ENCODE measurements at places on chromosomes 3 and 15. TPM values are rescaled to one million over a fixed set of nuclear protein-coding genes. Genes with fewer than 3 reads are reported as not detected.

Gene CAND2
- 0.22 TPM for total RNA-seq

Gene RPP25
- 4.3 TPM for total RNA-seq

Gene TPRG1
- total RNA-seq, result not detected

GRCh38 chr15:47945872-47946650 lies 174.7 kb upstream of the SLC24A5 start:
- no peak for DNase-seq

DNA sequence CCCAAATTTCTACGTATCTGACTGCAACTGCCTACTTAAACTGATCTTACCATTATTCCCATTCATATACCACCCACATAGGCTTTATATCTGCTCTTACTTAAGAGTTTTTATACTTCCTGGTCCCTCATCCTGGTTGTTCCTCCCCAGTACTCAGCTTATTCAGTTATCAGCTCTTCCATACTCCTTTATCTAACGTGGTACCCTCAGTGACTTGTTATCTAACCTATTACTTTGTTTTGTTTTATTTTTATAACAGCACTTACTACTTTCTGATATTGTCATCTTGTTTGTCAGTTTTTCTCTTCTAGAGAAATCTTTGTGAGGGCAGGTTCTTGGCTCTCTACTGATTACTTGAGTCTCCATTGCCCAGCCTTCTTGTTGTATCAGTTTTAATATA lies 100.6 kb downstream of the ZNF609 start:
- no peak for DNase-seq

DNA sequence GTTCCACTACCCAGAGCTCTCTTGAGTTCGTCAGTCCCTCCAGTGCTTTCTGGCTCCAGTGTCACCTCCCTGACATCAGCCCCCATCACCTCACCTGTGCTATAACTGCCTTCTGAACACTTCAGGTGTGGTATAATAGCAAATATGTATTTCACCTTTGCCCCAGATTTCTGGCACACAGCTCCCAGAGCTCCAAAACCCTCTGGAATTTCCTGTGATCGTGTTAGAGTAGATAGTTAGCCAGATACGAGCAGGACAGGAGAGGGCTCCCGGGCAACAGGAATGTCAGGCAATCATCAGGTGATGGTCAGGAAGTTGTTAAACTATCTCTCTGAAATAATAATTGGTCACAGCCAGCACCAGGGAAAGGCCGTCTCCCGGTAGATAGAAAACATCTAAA lies 22.6 kb upstream of the LIMD1 start:
- DNase-seq, result no peak

DNA sequence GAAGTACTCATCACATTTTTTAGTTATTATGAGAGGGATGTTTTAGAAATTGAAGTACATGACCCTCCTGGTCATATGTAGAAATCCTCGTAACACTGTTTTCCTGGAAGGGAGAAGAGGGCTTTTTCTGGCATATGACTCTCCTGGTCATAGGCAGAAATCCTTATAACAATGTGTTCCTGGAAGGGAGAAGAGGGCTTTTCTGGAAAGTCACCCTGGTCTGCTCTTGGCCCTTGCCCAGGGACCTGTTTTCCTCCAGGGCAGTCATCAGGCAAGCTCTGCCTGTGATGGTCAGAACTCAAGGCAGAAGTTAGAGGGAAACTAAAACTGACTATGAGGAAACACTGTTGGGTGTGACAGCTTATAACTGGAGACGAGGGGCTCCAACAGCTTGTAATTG lies 27.7 kb downstream of the LAMP3 start:
- DNase-seq, result no peak

- DNase-seq, result no peak
Measured at GRCh38 chr3:109685084-109686079, 348.0 kb upstream of the DPPA4 start.

- no peak for DNase-seq
Measured at GRCh38 chr15:29018120-29018805, 132.5 kb downstream of the APBA2 start.

DNA sequence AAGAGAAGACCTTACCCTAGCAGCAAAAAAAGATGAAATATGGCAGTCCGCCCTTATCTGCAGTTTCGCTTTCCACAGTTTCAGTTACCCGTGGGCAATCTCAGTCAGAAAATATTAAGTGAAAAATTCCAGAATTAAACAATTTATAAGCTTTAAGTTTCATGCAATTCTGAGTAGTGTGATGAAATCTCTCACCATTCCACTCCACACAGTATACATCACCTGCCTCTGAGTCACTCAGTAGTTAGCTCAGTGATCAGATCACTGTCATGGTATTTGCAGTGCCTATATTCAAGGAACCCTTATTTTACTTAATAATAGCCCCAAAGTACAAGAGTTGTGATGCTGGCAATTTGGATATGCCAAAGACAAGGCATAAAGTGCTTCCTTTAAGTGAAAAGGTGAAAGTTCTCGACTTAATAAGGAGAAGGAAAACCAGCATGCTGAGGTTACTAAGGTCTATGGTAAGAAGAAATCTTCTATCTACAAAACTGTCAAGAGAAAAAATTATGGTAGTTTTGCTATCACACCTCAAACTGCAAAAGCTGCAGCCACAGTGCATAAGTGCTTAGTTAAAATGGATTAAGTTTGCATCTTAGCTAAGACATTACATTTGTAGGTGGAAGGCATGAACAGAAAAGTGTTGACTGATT lies 48.1 kb downstream of the HSPBAP1 start:
- DNase-seq, result no peak

DNA sequence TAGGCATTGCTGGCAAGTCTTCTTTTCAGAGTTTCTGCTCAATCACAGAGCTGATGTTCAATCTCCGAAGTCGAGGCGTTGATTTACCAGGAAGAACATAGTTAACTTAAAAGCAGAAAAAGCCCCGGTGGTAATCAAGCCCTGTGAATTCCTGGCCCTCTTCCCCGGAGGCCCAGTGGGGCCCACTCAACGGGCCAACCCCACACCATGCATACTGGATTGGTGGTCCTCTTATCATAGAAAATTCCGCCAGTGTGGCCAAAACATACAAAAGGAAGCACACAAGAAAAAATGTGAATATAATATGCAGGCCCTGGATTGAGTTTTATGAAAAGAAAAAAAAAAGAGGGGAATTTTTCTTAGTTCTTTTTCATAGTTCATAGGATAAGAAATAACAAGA lies 873.0 kb upstream of the NR2F2 start:
- DNase-seq, result no peak

GRCh38 chr15:93900476-93901400 lies 330.6 kb upstream of the MCTP2 start:
- DNase-seq, result no peak

DNA sequence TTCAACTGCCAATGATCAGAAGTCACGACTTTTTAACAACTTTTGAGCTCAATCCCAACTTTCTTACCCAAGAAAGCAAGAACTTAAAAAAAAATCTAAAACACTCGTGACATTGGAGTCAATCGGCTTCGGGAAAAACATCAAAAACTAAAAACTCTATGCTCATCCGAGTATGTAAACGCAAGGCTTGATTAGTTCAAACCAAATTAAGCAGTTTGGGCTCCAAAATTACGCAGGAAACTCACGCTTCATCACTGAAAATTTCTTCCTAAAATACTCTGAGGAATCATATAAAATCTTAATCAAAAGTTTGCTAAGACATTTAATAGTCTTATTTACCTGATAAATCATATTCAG lies 1.6 kb downstream of the TRA2B start:
- no peak for DNase-seq

DNA sequence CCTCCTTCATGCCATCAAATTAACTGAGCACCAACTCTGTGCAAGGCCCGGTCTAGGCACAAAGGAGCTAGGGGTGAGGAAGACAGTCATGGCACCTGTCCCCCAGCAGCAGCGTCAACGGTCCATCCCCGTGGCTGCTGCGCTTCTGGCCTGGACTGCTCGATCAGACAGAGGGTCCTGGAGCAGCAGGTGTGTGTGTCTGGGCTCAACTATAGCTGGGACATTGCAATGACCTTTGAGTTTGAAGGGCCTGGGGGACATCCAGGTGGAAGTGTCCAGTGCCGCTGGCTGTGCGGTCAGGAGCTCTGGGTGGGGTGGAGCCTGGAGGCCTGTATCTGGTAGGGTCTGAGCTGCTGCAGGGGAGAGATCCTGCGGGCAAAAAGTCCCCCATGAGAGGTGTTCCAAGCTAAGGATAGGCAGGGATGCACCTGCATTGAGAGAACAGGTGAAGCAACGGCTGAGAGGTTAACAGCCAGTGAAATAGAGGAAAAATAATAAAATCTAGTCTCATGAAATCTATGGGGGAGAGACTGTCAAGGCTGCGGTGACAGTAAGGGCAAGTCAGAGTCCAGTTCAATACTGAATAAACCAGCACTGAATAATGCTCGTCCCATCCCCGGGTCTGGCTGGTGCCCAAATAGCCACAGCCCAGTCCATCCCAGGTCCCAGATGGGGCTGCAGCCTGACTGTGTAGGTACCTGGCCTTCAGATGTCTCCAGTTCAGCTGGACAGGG lies 25.4 kb upstream of the SLC41A3 start:
- DNase-seq, result no peak

DNA sequence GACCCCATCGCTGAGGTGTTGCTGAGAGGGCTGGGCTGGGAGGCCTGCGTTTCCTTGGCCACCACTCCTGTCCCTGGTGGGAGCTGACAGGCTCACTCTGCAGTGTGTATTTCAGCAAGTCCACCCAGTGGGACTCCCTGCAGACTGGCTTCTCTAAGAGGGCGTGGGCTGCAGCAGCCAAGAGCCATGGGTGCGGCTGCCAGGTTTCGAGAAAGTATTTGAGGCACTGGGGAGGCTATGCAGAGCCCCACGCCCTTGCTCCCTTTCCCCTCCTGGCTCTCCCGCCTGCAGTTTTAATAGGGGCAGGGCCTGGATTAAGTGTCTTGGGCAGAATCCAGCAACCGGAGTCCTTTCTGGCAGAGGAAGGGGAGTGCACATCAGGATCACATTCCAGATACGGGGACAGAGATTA lies 242.1 kb downstream of the THSD4 start:
- no peak for DNase-seq

GRCh38 chr15:85598219-85598618 lies 196.5 kb downstream of the KLHL25 start:
- no peak for DNase-seq

GRCh38 chr3:190591080-190591479 lies 77.2 kb downstream of the IL1RAP start:
- no peak for DNase-seq

DNA sequence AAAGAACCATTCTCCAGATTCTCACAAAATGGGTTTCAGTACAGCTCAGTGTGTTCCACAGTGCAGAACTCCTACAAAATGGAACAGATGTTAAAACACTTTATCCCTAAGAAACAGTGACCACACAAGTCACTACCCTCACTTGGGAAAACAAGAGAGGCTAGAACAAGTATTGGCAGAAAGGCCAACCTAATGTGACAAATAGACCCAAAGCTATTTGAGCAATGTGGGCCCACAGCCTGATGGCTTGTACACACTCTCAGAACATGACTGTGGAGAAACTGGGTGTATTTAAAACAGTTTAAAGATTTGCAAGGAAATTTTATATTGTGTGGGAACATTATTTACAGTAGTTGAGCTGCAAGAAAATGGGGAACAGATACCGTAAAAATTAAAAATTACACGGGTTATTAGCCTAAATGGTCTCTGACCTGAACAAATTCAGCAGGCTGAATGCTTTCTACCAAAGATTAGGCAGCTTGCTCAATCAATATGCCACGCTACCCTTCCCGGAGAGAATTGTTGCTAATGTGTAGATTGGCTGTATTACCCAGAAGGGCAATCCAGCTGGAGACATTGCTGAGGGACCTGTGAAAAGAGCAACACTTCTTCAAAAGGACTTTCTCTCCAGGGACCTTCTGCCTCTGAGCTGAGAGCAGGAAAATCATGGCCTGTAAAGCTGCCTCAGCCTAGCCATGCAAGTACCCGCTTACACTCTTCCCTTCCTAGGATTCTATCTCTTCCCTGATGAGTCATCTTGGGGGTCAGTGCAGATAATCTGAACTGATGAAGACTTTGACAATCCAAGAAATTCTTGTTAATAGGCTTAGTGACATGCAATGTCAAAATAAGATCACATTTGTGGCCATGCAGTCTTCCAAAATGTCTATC lies 97.1 kb downstream of the STRIT1 start:
- DNase-seq, result no peak

Data from activated B cell treated with CpG ODN at 0.5 μM for 24 hours (primary cell).